Germinal center (tissue), 1 donor: ENCODE measurements at places on chromosomes 7 and 10.
A peak's percentile ranks its signal among the peaks of the same experiment; 100 is the strongest.

DNA sequence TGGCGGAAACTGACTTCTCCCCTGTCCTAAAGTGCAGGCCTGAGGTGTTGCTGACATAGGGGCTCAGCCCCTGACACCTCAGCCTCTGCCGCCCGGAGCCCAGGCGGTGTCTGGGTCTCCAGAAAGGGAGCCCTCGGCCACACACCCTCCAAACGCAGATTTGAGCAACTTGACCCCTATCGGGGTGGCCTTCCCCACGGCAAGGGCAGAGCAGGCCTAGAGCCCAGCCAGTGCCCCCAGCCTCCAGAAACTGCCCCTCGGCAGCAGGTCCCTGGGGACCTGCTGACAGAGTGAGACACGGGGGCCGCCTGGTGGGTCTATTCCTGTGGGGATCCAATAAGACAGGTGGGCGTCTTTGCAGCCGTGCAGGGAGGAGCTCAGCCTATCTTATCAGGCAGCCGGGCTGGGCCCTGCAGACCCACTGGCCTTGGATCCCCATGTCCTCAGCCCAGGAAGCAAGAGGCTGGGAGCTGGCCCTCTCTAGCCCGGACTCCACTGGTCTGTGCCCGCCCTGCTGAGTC lies 11.0 kb downstream of the TMEM184A start:
- DNase-seq, result no peak

DNA sequence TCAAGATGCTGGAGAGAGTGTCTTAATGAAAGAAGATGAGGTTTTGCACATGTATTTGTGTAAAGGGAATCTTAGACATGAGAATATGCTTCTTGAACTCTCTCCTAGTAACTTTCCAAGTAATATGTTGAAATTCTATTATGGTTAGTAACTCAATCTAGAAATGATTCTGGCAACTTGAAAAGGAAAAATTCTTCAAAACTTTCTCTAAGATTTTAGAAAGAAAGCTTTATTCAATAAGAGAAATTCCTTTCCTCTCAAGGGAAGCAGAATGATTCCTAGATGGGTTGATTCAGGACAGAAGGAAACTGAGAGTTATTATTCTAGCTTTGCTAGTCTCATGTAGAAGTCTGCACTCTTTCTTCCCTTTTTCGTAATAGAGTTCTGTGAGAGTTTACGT lies 364.3 kb upstream of the PLXDC2 start:
- no peak for DNase-seq

DNA sequence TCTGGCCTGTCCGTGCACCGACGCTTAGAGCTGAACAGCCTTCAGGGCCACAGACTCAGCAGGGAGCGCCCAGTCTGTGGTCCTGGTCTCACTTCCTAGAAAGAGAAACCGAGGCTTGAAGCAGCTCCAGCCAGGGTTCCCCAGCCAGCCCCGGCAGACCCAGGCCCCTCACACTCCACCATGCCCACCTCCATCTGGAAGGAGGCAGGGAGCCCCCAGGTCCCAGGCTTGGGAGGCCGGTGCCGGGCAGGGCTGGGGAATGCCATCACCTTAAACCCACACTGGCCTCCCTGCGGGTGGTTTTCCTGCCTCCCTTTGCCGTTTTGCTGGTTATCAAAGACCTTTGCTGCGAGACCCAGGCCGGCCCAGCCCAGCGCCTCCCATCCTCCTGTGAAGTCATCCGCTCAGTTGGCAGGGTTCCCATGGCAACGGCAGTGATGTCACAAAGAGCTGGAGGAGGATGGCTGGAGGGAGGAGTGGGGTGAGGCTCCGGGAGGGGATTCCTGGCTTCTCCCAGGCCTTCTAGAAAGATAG lies 24.0 kb downstream of the ELFN1 start:
- no peak for DNase-seq

GRCh38 chr10:317271-317769 lies 182.1 kb downstream of the ZMYND11 start:
- DNase-seq, result peak; percentile 91

GRCh38 chr10:72688208-72688651 lies 3.7 kb upstream of the MCU start:
- DNase-seq, result no peak

DNA sequence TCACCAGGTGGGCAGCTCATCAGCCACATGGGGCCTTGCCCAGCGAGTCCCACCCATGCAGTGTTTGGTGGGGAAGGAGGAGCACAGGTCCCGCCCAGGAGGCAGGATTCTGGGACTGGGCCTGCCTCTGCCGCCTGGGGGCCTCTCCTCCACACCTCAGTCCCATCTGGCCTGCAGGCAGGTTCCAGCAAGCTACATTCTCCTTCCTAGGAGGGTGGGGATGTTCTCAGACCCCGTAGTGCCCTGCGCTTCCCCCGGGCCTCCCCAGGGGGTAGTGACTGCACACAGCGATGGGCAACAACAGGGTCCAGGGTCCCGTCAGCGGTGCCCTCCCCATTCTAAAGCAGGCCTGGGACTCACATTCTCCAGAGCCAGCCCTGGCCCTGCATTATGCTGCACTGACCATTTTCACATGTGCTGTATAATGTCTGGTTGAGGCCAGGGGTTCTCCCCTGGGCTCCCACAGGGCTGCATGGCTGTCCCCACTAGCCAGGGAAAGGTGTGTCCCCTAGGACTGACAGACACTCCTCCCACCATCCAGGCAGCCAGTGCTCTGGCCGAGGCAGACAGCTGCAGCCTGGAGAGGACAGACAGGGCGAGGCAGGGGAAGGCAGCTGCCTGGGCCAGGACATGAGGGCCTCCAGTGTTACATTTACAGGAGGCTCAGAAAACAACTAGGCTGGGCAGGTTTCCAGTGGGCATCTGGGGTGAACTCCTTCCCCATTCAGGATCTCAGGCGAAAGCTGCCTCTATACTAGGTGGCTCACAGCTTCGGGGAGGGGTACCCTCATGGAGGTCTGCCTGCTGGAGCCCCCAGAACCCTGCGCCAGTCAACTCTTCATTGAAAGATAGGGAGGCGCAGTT lies 9.3 kb downstream of the RASGEF1A start:
- DNase-seq, result no peak

DNA sequence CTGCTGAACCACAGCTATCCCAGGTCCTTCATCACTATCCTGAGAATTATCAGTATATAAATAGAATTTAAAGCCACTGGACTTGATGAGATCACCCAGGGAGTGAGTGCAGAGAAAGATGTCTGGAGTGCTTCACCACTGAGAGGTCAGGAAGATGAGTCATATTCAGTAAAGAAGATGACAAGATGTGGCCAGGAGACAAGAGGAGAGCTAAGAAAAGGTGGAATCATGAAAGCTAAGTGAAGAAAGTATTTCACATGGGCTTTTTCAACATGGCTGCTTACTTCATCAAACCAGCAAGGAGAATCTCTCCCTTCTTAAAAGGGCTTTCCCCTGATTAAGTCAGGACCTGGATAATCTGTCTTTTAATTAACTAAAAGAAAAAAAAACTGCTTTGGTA lies 9.1 kb upstream of the PRKAR2B start:
- DNase-seq, result no peak

DNA sequence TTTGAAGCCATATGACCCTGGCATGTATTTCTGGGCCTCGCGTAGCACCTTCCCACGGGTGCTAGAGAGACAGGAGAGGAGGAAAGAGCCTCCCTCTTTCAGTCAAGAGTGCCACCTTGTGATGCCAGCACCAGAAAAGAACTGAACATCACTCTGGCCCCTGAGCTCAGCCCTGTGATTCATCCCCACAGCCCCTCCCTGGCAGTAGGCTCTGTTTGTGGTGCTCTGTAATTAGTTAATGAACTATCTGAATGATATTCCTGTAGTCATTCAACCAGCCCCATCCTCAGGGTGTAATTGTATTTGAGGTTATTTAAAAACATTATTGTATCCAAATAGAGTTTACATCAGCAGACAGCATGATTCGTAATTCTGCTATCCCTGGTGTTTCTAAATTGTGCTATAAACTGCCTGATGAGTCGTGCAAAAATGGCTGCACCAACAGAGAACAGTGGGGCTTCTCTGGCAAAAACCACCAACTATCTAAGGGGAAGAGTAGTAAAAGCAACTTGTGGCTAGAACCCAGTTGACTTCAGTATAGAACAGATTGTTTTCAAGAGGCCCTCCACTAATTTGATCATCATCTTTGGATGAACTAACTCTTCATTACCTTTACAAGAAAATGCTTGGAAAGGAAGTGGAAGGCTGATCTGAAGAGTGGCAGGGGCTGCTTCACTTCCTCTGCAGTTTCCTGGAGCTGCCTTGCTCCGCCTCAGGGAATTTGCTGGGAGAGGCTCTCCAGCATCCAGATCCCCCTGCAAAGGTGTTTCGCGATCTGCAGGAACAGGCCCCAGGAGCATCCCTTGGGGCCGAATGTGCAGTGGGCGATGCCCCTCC lies 23.7 kb upstream of the TIAL1 start:
- no peak for DNase-seq

GRCh38 chr7:7416031-7416858 lies 119.4 kb downstream of the COL28A1 start:
- no peak for DNase-seq

- no peak for DNase-seq
These were observed 25.7 kb upstream of the ADD3 start for GRCh38 chr10:109982123-109982522.

DNA sequence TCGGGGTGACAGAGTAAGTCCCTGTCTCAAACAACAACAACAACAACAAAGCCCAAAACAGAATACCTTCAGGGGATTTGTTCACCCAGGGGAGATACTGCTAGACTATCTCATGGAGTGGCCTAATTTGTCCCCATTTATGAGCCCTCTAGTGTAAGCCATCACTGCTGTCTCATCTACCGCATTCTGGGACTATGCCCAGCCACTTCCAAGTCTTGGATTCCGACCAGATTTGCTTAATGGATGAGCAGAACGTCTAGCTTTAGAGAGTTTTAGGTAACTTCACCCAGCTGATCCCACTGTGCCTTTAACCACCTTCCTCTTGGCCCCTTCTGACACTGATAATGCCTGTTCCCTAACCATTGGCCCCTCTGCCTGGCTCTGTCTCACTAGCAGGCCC lies 47.1 kb downstream of the PAPSS2 start:
- no peak for DNase-seq

- DNase-seq, result peak; percentile 99
These were observed 488 bp upstream of the CDK5 start for GRCh38 chr7:151057989-151058780.

DNA sequence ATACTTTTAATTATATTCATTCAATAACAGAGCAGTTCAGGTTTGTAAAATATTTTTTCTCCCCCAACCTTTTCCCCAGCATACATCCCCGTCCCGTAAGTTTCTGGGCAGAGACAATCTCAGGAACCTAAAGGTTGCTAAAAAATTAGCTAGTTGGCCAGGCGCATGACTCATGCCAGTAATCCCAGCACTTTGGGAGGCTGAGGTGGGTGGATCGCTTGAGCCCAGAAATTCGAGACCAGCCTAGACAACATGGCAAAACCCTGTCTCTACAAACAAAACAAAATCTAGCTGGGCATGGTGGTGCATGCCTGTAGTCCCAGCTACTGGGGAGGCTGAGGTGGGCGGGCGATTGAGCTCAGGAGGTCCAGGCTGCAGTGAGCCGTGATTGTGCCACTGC lies 40.2 kb downstream of the TCF7L2 start:
- no peak for DNase-seq

DNA sequence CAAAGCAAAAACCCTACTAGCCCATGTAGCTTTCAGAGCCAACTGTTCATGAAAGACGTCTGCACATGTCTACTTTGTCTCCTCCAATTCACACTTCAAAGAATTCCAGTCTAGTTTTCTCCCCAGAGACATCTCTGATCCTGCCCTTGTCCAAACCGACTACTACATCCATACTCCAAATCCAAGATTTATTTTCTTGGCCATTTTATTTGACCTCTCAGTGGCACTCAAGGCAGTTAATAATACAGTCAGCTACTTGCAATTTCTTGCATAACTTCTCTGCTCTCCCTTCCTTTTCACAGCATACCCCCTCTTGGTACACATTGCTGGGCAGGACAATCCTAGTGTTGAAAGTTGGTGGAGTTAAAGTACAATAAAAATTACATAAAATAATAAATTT lies 170.9 kb upstream of the INHBA start:
- DNase-seq, result no peak

- DNase-seq, result no peak
These were observed 113.4 kb downstream of the ABCC2 start for GRCh38 chr10:99895867-99896266.

- DNase-seq, result no peak
These were observed 18.5 kb upstream of the AGR3 start for GRCh38 chr7:16900209-16900768.

DNA sequence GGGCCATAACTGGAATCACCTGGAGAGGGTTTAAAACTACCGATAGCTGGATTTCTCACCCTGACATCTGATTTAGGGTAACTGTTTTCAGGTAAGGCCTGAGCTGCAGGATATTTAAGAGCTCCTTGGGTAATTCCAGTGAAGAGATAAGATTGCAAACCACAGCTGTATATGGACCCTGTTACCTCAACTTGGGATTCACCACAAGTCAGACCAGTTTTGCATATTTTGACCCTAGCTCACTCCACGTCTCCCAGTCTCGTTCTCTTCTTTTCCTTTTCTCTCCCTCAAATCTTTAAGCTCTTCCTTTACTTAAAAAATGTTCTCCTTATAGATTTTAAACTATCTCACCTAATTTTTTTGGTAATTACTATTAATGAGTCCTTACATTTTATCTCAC lies 264.4 kb downstream of the THSD7A start:
- DNase-seq, result no peak

DNA sequence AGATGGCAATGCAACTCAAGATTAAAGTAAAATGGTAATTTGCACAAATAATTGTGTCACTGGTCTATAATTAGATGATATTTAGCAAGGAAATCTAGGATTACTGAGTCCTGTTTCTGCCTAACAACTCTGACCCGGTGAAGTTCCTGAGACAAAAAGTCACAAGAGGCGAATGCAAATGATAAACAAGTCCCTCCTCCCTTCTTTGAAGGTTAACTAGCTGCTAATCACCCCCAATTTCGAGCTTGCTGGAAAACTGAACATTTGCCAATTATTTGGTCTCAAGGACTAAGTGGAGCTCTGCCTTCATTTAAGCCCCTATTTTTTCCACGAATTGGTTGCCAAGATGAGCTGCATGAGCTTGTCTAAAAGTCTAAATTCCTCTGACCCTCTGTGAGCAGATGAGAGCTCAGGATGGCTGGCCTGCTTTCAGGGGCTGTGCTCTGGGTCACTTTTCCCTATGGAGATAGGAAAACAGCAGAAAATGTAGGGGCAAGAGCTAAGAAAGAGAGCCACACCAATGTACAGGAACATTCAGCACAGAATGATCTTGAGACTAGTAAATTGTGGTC lies 127.3 kb downstream of the MBL2 start:
- no peak for DNase-seq

GRCh38 chr7:100219271-100219737 lies 445 bp upstream of the PVRIG start:
- DNase-seq, result no peak

DNA sequence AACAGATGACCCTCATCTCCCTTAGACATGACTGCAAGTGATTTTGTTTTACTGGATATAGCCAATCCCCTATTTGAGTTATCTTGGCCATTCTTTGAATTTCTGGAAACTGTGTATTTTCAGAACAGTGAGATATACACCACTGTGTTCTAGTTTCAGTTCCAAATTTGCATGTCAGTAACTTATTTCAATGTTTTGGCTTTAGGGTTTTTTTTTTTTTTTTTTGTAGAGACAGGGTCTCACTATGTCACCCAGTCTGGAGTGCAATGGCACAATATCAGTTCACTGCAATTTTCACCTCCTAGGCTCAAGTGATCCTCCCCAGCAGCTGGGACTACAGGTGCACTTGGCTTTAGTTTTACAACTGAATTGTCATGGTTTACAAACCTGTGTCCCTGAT lies 67.2 kb downstream of the ATAD1 start:
- no peak for DNase-seq

GRCh38 chr10:71972746-71973695 lies 8.8 kb downstream of the CHST3 start:
- no peak for DNase-seq

- DNase-seq, result no peak
These were observed 93.7 kb upstream of the RPA3 start for GRCh38 chr7:7812112-7812511.
